NAMALWA (cell line): ENCODE measurements at places on chromosomes 6 and 20.

DNA sequence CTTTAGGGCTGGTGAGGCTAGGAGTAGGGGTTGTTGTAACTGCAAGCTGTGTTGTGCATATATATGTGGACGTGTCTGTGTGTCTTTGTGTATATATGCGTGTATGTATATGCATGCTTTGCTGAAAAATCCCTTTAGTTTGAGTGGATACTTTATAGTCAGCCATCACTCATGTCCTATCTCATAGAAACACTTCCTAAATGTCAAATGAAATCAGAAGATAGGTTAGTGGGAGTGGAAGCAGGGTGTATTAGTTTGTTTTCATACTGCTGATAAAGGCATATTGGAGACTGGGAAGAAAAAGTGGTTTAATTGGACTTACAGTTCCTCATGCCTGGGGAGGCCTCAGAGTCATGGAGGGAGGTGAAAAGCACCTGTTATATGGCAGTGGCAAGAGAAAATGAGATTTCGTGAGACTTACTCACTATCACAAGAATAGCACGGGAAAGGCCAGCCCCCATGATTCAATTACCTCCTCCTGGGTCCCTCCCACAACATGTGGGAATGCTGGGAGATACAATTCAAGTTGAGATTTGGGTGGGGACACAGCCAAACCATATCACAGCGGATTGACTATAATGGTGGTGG lies 131.1 kb downstream of the JARID2 start:
- DNase-seq: no peak

- DNase-seq: no peak
These were observed 3.2 kb downstream of the DEFB125 start for GRCh38 chr20:90651-91050.

- DNase-seq: no peak
These were observed 339.6 kb upstream of the PRDM1 start for GRCh38 chr6:105746509-105746908.

DNA sequence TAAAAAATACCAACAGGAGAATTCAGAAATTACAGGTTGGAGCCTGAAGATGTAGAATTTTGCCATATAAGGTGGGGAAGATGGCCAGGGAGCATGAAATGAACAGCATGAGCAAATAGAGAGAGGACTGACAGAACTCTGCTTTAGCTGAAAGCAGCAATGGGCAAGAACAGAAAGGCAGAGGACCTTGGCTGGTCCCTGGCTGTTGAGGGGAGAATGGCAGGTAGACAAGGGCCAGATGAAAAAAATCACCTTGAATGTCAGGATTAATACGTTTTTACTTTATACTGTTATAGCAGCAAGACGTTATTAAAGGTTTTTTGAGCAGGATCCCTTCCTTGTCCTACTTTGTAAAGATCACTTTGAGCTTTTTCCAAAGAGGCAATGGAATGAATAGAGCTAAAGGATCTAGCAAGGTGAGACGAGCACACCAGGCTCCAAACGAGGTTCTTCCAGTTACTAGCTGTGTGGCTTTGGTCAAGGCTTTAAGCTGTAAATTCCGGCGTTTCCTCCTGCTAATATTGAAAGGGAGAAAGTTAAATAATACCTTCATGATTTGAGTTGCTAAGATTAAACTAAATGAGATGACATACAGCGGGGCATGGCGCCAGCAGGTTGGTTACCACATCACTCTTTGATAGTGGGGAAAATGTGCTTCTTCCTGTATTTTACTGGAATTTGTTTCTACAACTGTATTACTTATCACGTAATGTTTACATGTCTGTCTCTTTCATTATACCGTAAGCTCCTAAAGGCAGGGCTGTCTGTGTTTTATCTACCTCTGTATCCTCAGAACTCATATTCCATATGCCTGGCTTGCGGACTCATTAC lies 776 bp downstream of the PPIL1 start:
- DNase-seq: peak; percentile 62

GRCh38 chr6:145813285-145814034 lies 1.1 kb downstream of the FBXO30 start:
- DNase-seq: peak; percentile 40

GRCh38 chr20:47501116-47501481 lies 588 bp upstream of the NCOA3 start:
- no peak for DNase-seq

DNA sequence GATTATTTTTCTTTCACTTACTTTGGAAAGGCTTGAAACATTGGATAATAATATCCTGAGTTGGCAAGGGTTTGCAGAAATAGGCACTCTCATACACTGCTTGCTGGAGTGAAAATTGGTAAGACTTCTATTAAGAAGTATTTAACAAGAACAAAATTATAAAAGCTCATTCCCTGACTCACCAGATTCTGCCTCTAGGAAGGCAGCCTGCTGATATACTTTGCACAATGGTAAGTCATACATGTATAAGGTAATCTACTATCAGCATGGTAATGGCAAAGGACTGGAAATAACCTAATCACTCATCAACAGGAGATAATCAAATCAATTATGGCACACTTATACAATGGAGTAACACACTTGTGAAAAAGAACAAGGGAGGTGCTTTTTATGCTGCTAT lies 85.8 kb downstream of the PLCG1 start:
- no peak for DNase-seq

DNA sequence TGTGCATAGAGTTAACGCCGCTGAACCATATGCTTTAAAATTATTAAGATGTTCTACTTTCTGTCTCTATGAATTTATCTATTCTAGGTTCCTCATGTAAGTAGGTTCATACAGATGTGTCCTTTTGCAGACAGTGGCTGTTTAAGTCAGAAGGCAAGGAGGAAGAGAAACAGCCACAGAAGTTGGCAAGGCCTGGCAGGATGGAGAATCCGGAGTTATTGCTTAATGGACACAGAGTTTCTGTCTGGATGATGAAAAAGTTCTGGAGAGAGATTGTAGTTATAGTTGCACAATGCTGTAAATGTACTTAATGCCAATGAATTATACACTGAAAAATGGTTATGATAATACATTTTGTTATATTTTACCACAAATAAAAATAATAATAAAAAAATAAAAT lies 283.6 kb upstream of the CNR1 start:
- DNase-seq: no peak

- DNase-seq: no peak
These were observed 139.7 kb downstream of the TRDN start for GRCh38 chr6:123497025-123497424.

GRCh38 chr6:56642366-56643261 lies at the start of gene DST:
DST (minus strand) TSS chr6:56642889.
- DNase-seq: no peak

GRCh38 chr6:105397987-105398386 lies 4.9 kb downstream of the PREP start:
- DNase-seq: no peak

DNA sequence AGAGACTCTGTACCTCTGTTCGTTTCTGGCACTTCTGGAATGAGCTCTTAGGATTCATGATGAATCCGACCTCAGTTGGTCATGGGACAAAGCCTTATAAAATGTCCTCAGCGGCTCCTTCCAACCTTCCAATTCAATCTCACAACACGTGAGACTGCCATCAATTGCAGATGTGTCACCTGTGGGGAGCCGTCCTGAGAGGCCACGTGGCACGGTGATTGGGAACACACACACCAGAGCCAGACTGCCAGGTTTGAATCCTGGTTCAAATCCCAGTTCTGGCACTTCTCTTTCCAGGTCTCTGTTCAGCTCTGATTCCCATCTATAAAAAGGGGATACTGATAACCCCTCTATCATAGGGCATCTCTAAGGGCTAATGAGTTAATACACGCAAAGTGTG lies 124.5 kb downstream of the ANKRD60 start:
- no peak for DNase-seq

DNA sequence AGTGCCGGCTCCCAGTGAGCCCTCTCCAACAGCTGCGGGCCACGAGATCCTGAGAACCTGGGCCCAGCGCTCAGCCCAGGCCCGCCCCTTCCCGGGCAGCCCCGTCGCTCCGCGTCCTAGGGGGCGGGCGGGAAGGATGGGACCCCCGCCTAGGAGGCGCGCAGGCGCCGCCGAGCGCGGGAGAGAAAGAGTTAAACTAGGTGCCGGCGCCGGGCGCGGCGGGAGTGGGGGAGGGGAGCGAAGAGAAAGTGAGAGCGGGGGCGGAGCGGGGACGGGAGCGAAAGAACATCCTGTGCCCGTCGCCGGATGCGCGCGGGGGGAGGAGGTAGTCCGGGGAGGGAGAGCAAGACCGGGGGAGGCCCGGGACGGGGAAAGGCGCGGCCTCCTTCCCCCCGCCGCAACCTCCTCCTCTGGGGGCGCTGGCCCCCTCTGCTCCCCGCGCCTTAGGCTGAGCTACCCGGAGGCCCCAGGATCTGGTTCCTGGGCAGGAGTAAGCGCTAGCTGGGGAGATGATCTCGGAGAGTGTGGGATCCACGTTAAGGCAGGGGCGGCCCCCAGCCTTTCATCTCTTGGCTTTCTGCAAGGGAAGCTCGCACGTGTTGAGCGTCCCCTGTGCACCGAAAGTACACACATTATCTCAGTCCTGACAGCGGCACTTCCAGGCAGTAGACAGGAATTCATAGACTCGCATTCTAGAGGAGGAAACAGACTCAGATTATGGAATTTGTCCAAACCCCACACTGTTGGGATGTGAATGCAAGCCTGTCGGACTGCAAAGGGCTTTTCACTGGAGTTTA lies 4.9 kb upstream of the ARMC12 start:
- peak; percentile 90 for DNase-seq

DNA sequence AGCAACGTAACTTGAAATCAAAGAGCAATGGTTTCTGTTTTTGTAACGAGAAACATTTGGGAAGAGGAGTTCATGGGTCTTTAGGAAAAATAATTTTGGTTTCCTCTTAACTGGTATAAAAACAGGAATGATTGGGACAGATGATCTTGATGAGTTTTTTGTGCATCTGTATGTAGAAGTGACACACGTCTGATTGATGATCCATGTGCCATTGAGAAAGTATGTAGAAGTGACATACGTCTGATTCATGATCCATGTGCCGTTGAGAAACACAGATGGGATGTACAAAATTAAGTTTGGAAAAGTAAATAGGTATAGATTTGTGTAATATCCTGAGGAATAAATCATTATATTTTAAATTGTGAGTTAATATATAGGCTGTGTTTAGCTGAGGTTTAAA lies 2.1 kb downstream of the KIAA1586 start:
- no peak for DNase-seq

DNA sequence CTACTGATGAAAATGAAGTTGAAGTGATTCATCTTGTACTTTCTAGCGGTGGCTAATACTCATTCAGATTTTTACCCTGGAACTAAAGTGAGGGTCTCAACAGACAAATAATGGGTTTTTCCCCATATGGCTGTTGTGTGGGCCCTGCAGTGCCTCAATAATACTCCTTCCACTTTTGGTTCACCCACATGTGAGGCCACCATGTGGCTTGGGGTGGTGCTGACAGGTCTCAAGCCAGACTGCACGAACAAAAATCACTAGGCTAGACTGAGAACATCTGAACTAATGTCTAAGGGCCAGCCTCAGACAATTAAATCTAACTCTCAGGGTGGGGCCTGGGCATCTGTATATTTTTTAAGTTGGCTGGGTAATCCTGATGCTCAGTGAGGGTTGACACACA lies 7.9 kb upstream of the COL12A1 start:
- DNase-seq: peak; percentile 37

- peak; percentile 29 for DNase-seq
These were observed 1.1 kb upstream of the ASIP start for GRCh38 chr20:34240121-34240520.

GRCh38 chr6:53070806-53071205 lies 5.6 kb downstream of the FBXO9 start:
- peak; percentile 11 for DNase-seq

- no peak for DNase-seq
These were observed 62.3 kb upstream of the NNAT start for GRCh38 chr20:37458761-37459160.

DNA sequence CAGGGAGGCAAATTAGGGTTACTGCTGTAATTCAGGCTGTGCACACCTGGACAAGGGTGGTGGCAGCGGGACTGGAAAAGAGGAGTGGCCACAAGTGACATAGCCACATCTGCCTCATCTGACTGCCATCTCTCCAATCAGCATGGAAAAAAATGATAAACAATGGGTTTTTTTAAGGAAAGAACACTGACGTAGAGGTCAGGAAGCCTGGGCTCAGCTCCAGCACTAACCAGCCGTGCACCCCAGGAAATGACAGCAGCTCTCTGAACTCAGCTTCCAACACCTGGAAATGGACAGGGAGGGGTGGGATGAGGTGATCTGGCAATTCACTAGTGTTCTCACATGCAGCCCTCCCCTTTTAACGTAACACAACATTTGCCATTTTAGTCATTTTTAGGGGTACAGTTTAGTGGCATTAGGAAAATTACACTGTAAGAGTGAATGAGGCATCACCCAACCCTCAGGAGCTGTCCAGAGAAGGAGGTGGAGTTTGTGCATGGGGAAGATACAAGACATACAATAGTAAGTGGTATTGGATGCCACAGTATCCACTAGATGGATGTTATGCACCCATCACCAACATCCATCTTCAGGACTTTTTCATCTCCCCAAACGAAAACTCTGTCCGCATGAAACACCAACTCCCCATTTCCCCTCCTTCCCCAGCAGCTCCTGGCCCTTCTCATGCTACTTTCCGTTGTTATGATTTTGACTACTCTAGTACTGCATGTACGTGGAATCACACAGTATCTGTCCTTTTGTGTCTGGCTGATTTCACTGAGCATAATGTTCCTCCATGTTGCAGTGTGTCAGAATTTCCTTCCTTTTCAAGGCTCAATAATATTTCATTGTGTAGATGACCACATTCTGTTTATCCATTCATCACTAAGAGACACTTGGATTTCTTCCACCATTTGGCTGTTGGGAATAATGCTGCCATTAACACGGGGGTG lies 215.5 kb upstream of the ECI2 start:
- no peak for DNase-seq

DNA sequence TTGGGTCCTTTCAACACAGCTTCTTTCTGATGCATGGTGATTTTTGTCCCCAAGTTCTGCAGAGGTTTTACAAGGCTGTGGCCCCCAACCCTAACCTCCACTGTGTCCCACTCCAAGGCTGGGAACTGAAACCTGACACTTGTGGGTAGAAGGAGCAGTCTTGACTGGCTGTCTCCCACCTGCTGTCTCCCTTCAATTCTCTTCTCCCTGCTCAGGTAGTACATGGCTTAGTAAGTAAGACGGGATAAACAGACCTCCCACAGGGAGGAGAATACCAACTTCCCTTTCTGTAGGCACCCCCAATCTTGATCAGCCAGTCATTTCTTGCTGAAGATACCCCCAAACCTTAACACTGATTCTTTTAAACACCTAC lies 25.0 kb downstream of the TGM6 start:
- no peak for DNase-seq

- no peak for DNase-seq
These were observed 153.9 kb downstream of the MRPL14 start for GRCh38 chr6:43973357-43973756.

- DNase-seq: no peak
These were observed 71.6 kb upstream of the GATA5 start for GRCh38 chr20:62547364-62547763.
